ENCODE measurements at places on chromosomes 6 and 20.
A peak's percentile ranks its signal among the peaks of the same experiment; 100 is the strongest.

DNA sequence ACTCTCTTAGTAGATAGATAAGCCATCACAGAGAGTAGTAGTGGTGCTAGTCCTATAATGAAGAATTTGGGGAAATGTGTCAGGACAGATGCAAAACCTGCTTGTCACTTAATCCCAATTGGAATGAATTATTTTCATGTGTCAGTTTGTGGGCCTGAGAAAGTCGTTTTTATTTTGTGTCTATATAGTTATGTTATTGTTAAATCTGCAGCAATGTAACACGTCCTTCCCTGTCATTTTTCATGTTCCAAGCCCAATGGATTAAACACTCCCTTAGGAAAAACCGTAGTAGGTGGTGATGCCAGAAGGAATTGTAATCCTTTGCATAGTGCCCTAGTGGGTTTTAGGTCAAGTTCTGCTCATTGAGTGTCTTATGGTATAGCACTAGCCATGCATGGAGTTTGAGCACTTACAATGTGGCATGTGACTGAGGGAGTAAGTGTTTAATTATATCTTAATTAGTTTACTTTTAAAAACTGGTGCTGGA, 105.9 kb upstream of the PRSS16 start:
- no peak for DNase-seq

DNA sequence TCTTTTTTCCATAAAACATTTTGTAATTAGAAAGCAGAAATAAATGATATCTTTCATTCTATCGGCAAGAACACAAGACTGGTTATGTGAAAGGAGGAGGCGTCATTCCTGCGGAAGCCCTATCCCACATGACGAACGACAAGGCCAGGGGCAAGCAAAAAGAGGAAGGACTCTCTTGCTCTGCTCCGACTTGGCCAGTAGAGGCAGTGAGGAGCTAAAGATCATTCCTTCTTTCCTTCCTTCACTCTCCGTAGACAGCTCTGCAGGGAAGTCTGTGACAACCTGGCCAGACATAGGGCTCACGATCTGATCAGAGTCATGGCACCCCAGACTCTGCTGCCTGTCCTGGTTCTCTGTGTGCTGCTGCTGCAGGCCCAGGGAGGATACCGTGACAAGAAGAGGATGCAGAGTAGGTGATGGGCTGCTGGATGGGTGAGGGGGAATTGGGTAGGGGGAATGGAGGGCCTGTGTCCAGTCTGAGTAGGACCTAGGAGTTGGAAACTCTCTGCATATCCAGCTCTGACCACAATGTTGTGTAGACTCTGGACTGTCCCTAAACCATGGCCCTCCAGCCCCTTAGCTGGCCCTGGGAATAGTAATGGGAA, at the start of gene WFDC10A:
WFDC10A (plus strand) TSS at position 244 of the 605 bp plus-strand sequence; CDS start at position 319, 75 bp downstream.
- DNase-seq, result no peak

GRCh38 chr20:37426106-37426505, 80.2 kb downstream of the SRC start:
- no peak for DNase-seq

GRCh38 chr6:6583836-6584235, 4.7 kb upstream of the LY86 start:
- no peak for DNase-seq

DNA sequence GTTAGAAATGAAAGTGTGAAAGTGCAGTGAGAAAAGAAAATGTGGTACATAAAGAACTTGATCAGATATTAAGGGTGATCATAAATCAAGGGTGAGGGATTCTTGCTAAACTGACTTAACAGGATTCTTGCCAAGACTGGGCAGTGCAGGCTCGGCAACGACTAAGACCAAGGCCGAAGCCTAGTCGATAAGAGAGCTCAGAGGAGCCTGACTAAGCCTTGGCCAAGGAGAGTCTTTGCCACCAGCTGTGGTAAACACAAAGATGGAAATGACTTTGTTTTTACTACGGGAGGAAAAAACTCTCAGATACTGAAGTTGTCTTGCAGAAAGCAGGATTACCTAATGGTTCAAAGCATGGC, 196.6 kb downstream of the LY86 start:
- no peak for DNase-seq

GRCh38 chr6:19312241-19312978, 524.8 kb upstream of the ID4 start:
- DNase-seq, result no peak

DNA sequence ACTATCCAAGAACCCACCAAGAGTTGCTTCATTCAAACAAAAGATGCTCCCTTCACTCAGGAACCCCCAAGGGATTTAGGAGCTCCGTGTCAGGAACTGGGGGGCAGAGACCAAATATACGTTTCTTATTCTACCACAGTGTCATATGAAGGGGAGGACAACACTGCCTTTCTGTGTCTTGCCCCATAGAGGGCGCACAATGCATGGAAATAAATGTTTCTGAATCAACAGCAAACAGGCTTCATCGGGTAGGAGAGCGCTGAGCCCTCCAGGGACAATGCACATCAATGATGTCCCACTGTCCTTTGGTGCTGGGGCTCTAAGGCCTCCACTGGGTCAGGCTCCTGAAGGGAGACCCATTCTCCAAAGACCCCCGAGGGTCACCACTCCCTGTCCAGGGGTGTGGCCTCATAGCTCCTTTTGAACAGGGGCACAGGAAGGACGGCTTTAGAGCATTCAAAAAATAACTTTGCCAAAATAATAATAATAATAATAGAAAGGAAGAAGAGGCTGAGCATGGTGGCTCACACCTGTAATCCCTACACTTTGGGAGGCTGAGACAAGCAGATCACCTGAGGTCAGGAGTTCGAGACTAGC, 31.1 kb downstream of the PLG start:
- no peak for DNase-seq

DNA sequence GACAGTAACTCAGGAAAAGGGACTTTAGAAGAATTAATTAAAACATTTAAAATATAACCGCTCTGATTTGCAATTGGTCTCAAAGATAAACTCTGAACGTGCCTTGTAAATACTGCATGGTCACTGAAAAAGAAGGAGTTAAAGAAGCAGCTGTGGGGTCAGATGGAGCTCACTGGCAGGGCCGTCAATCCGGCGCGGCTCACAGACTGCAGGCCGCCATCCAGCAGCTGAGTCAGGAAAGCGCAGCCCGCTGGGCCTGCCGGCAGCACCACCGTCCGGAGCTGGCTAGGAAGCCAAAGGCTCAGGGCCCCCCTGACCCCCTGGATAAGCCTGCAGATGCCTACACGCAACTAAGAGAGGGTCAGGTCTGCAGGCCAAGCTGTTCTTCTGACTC, 54.2 kb upstream of the FRMD1 start:
- peak; percentile 17 for DNase-seq

- no peak for DNase-seq
Measured at GRCh38 chr20:53664121-53664520, 70.5 kb upstream of the ZNF217 start.

GRCh38 chr6:151388997-151389617, 2.3 kb downstream of the ZBTB2 start:
- DNase-seq, result no peak

DNA sequence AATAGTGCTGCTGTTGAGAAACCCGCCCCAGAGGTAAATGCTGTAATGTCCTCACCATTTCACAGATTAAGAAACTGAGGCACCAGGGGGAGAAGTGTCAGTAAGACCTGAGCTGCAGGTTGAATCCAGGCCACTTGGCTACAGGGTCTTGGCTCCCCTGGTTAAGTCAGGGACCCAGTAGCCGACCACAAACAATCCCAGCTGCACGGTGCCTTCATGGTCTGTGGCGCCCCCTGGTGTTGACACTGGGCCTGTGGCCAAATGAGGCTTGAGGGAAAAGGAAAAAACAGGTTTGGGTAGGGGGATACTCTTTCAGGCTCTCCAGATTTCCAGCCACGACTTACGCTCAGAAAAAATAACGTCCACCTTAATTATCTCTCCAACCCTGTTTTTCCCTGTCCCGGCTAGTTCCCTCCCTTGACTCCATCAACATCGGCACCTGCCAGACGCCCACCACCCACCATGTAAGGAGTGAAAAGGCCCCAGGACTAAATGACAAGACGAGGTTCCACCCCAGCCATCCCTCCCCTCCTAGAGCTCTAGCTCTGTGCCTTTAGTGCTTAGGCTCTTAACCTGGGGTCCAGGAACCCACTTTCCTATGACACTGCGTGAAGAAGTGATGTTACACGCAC, 47.7 kb upstream of the POLR1H start:
- DNase-seq, result no peak

DNA sequence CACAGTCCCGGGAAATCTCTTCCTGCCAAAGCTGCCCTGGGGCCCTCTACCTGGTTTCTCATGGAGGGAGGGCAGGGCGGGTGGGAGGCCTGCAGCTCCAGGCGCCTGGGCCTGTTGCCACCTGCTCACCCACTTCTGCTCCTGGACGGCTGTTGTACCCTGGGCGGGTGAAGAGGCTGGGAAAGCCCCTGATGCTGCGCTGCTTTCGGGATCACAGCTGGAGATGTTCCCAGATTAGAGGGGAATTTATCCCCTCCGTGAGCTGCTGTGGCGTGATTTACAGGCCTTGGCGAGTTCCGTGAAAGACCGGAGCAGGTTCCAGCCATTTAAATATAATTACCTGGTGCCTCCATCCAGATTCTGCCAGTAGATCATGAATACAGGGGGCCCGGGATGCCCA, 12.3 kb upstream of the VSTM2L start:
- DNase-seq, result no peak

- no peak for DNase-seq
Measured at GRCh38 chr6:130602151-130602770, 224.9 kb upstream of the SMLR1 start.

GRCh38 chr20:347317-347639, 367 bp downstream of the NRSN2 start:
- no peak for DNase-seq

DNA sequence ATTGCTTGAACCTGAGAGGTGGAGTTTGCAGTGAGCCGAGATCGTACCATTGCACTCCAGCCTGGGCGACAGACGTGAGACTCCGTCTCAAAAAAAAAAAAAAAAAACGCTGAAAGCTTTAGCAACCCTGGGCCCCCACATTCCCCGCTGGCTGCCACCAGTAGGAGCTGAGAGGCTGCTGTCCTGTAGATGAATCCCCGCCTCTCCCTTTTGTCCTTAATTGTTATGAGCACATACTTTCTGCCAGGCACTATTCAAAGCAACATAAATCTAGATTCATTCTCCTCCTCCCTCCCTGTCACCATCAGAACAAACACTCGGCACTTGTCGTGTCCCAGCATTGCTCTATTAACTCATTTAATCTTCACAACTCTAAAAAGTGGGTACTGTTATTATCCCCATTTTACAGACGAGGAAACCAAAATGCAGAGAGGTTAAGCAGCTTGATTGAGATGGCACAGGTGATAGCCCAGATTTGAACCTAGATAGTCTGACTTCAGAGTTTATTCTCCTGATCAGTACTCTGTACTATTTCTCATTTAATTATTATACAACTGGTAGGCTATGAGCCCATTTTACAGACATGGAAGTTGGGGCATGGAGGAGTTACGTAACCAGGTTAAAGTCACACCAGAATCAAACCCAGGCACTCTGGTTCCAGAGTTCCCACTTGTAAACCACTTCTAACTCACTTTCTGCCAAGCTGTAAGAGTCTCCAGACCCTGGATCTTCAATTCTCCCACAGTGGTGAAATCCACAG, 97.4 kb downstream of the EYA2 start:
- DNase-seq, result no peak

- DNase-seq, result no peak
Measured at GRCh38 chr6:146884728-146885127, 286.0 kb downstream of the ADGB start.

GRCh38 chr6:157885211-157885788, 62.3 kb downstream of the SNX9 start:
- no peak for DNase-seq

GRCh38 chr6:139474145-139475108, 100.0 kb upstream of the CITED2 start:
- DNase-seq, result no peak

DNA sequence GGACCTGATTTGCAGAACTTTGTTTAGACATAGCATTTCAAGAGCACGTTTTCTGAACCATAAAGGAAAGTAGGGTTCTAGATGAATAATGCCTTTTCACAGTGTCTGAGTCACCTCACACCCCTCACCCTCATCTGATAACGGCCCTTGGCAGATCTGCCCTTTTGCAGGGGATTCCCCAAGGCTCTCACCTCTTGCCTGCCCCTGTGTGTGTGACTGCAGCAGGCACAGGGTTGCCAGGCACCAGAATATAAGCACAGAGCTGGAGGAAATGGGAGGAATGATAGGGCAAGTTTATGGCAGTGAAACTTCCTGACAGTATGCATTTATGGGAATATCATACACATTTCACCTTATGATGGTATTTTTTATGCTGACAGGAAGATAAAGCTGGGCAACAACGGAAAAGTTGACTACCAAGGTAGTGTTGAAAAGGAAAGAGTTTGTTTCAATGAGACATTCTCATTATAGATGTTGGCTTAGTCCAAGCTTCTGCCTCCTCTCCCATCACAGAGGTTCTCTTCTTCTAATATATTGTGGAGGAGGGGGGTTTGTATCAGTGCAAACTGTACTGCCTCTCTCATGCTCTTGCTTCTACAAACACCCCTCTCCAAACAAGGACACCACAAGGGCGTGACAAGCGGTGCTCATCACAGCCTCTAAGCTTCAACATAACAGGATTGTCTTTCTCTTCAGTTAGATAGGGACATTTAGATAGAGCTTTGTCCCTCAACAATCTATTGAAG, 101.5 kb upstream of the BACH2 start:
- DNase-seq, result no peak

- peak; percentile 11 for DNase-seq
Measured at GRCh38 chr6:130019326-130020072, 1.1 kb downstream of the L3MBTL3 start.

GRCh38 chr6:91718198-91718597, 1131.3 kb upstream of the MAP3K7 start:
- DNase-seq, result no peak

DNA sequence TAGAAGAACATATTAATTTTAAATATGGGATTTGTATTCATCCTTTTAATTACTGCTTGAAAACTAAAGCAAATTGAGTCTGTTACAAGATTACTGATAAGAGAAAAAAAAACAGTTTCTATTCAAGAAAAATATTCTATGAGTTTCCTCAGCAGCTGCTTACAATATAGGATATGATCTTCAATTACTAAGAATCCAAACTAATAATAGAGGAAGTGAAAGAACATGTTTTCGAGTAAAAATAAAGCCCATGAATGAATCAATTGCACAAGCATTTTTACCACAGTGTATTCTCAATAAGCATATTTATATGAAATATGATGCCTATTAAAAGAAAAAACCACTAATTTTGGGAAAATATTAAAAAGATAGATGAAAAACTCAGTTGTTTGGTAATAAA, 63.4 kb downstream of the AHI1 start:
- no peak for DNase-seq

DNA sequence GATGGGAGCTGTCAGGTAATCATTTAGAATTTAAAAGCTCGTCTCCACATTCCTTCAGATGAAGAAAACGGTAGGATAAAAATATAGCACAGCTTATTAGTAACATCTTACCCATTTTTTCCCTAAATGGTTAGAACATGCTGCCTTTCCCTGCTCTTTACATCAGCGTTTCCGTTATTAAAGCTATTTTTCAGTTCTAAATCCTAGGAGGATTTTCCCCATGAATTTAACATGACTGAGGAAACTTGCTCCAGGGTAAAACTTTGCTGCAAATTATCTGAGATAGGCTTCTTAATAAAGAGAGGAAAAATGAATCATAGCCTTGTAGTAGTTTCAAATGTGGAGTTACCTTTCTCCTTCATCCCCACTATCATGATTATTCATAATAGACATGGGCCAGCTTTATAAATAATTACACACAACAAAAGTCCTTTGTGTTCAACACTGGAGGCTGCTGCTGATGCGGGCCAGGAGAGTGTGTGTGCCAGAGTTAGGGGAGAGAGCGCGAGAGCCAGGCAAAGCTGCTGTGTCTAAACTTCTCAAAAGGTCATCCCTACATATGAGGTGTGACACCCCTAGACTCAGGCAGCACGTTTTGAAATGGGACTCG, 24.4 kb downstream of the MYLIP start:
- DNase-seq, result no peak

- peak; percentile 60 for DNase-seq
Measured at GRCh38 chr6:14921878-14922671, 323.8 kb upstream of the JARID2 start.
